ENCODE measurements at places on chromosomes 12 and 14.

DNA sequence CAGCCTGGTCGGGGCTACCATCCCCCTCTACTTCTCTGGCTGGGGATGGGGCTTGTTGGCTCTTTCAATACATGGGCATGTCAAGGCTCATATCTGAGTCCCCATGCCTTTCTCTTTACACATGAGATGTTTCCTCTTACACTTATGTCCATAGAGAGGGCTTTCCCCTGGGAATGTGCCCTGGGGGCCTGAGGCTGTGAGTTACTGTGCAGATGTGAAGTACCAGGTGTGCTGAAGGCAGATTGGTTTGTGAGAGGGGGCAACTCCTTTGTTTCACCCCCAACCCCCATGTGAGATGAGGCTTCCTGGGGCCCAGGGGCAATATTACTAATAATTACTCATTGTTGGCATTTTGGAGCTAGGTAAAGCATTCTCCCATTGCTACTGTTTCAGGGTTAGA, 32.8 kb downstream of the NRXN3 start:
- no peak for DNase-seq

DNA sequence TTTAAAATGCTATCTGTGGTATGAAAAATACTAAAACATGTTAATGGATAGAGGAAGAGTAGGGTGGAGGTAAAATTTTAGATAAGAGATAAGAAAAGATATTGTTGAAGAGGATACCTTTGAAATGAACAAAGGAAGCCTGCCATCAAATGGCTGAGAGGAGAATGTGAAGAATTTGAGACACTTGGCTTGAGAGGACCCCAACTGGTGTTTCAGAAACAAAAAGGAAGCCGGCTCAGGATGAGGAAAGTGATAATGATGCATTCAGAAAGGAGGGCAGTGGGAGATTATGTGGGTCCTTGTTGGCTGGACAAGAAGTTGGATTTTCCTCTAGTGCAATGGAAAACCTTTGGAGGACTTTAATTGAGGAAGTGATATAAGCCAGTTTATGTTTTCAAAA, 264.4 kb downstream of the DUSP6 start:
- DNase-seq = no peak

- peak; percentile 75 for DNase-seq
These were observed 15.7 kb downstream of the SIVA1 start for GRCh38 chr14:104768437-104769323.

GRCh38 chr14:87617079-87617478, 375.9 kb downstream of the GALC start:
- no peak for DNase-seq

- DNase-seq = no peak
These were observed 39.6 kb downstream of the SLC15A4 start for GRCh38 chr12:128784030-128784760.

GRCh38 chr12:67456431-67456901, 187.3 kb downstream of the CAND1 start:
- DNase-seq = no peak

GRCh38 chr14:38400751-38401150, 144.9 kb upstream of the CLEC14A start:
- DNase-seq = no peak

GRCh38 chr14:89324501-89325298, 92.3 kb downstream of the FOXN3 start:
- DNase-seq = no peak

GRCh38 chr12:46209170-46209569, 59.7 kb downstream of the SLC38A1 start:
- no peak for DNase-seq

DNA sequence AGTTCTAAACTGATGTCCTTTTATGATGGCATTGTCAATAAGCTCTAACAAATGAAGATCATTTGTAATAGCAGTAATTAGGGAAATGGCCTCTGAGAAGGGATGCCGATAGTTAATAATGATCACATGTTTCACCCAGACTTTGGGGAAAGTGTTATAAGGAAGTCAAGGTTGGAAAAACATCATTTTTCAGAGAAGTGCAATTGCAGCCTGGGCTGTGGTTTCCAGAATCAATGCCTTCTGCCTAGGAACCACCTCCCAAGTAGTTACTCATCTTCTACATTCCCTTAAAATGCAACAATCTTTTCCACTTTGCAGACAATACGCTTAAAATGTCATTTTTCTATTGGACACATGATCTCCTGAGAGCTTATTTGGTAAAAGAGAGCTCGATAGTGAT, 879 bp downstream of the EDDM3A start:
- DNase-seq = no peak

DNA sequence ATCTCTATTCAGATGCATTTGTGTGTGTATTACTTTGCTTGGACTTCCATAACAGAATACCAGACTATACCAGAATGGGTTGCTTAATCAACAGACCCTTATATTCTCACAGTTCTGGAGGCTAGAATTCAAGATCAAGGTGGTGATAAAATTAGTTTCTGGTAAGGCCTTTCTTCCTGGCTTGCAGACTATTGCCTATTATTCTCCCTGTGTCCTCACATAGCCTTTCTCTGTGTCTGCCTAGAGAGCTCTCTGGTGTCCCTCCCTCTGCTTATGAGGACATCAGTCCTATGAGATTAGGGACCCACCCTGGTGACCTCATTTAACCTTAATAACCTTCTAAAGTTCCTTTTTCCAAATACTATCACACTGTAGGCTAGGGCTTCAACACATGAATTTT, 106.0 kb downstream of the FAR2 start:
- DNase-seq = no peak

- DNase-seq = no peak
These were observed 1.7 kb downstream of the ANKRD9 start for GRCh38 chr14:102507857-102508312.

- peak; percentile 73 for DNase-seq
These were observed 621 bp upstream of the ANAPC7 start for GRCh38 chr12:110403976-110404682.

DNA sequence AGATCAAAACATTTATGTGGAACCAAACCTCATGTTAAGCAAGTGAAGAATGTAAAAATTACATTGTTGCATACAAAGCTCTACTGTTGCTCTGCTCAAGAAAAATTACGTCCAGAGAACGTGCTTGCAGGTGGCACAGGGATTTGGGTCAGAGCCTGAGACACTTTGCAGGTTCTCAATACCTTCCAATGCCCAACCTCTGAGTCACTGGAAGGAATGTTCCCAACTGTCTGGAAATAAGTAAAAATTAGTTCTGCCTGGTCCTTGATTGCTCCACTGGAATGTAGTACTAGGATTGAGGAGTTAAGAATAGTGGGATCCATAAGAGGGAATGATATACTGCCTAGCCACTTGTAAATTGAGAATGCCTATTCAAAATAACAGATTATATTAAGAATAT, 2.8 kb upstream of the IFNG start:
- DNase-seq = no peak

GRCh38 chr14:22549324-22549962, 39.6 kb downstream of the DAD1 start:
- no peak for DNase-seq

- DNase-seq = no peak
These were observed 16.0 kb downstream of the PCBP2 start for GRCh38 chr12:53467880-53468279.

GRCh38 chr14:50821510-50822464, 9.2 kb downstream of the NIN start:
- no peak for DNase-seq

DNA sequence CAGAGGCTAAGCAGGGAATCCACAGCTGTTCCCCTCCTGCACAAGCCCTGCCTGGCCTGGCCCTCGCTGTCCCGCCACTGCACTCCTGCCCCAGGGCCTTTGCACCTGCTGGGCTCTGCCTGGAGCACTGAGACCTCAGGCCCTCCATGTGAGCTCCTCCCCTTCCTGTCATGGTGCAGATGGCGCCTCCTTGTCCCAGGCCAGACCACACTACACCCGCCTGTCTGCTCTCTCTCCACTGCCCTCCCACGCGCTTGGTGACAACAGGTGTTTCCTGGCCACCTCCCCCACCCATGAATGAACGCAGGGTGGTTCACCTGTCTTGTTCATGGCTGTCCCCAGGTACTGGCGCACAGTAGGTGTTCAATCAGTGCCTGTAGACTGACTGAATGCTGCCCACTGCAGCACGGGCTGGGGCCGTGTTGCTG, 82.9 kb downstream of the NCOR2 start:
- DNase-seq = peak; percentile 22

GRCh38 chr12:57727758-57728395, 10.7 kb downstream of the AGAP2 start:
- DNase-seq = no peak

DNA sequence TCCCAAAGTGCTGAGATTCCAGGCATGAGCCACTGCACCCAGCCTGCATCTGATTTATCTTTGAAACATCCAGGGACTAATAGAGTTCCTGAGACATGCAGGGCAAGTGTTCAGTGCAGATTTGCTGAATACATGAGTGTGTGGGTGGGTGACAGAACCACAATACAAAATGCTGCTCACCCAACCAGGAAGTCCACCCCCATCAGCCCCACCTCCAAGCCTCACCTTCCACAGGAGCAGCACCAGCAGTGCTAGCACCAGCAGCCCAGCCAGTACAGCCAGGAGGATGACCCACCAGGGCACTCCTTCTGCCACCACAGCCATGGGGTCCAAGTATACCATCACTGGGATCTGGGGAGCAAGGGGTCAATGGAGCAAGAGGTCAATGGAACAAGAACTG, 20.0 kb downstream of the ITGA7 start:
- DNase-seq = peak; percentile 46

- no peak for DNase-seq
These were observed 35.0 kb downstream of the ERH start for GRCh38 chr14:69363055-69363454.

- no peak for DNase-seq
These were observed 113.6 kb downstream of the ALX1 start for GRCh38 chr12:85393606-85394005.

DNA sequence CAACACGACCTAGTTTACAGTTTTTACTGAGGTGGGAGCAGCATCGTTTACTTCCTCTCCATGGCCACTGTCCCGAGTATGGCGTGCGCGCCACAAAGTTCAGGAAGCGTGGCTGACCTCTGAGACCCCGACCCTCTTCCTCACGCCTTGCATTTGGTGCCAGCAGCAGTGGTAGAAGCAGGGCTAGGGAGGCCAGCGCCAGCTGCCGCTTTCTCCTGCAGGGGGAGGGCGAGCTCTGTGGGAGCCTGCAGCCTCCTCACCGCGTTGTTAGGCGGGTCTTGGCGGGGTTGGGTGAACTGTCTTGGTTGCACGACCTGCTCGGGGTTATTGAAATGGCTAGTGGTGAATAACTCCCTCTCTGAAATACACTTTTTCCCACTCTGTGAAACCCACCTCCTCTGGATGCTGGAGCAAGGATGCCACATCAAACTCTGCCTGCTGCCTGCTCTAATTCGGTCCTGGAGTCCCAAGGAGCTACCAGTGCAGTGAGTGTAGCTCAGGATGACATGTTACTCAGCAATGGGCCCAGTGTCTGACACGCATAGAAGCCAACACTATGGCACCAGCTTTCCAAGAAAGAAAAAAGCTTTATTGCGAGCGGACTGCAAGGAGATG, 22.3 kb upstream of the TDRD9 start:
- DNase-seq = no peak

DNA sequence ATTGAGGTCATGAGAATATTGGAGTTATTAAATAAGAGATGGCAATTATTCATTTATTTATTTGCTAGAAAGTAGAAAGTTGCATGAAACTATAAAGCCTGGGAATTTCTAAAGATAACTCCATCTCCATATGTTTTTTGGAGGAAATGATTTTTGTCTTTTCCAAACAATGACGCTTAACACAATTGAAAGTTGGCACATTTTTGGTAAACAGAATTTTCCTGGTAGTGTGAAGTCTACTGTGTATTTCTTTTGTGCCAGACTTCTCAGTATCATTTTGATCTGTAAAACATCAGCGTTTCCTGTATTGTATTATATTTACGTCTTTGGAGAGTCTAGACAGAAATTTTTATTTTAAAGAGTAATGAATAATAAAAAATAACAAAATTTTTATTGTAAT, 33.7 kb upstream of the PTPRB start:
- no peak for DNase-seq

DNA sequence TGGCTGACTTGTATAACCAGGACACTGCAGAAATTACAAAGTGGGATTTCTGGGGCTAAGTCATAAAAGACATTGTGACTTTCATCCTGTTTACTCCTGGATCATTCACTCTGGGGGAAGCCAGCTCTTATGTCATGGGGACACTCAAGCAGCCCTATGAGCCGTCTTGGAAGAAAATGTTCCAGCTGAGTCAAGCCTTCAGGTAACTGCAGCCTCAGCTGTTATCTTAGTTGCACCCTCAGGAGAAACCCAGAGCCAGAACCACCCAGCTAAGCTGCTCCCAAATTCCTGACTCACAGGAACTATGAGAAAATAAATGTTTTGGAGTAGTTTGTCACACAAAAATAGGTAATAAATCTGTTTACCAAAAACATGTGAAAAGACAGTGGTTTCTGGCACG, 43.1 kb upstream of the GXYLT1 start:
- DNase-seq = no peak

GRCh38 chr14:38342803-38343202, 86.9 kb upstream of the CLEC14A start:
- DNase-seq = no peak

GRCh38 chr14:88212691-88213090, 110.4 kb downstream of the KCNK10 start:
- no peak for DNase-seq

- no peak for DNase-seq
These were observed 450.9 kb upstream of the RPL10L start for GRCh38 chr14:47102472-47102871.

DNA sequence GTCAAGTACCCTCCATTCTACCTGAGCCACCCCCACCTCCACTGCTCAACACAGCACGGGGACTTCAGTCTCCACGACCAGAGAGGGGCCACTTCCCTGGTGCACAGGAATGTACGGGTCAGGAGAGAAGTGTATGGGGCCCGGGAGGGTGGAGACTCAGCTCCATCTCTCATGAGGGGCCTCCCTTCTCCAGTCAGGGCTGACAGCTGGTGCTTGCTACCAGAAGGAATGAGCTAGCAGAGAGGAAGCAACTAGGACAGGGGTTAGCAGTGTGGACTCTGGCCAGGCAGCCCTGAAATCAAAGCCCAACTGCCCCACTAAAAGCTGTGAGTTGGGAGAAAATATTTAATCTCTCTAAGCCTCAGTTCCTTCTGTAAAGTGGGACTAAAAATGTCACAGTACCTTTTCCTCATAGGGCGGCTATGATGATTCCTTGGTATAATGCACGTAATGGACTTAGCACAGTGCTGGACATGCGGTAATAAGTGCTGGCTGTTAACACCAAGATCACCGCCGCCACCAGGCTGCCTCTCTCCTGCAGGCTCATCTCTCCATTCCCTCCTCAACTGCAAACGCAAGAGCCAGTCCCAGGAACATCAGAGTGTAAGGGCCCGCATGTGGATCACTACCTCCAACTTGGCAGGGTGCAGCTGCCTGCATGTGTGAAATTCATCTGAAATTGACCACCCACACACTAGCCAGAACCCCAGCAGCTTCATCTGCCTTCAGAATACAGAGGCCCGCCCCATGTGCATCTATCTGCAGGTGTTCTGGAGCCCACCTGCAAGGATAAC, 14.6 kb downstream of the ACTN1 start:
- no peak for DNase-seq

GRCh38 chr12:89846473-89847055, 137.9 kb upstream of the ATP2B1 start:
- DNase-seq = no peak

- no peak for DNase-seq
These were observed 381.4 kb downstream of the APAF1 start for GRCh38 chr12:99026332-99027054.

All from stimulated activated CD4-positive, alpha-beta T cell treated with anti-CD3 and anti-CD28 coated beads, Interleukin-15, amount 100 ng/mL, for 48 hours (primary cell).